ENCODE measurements at places on chromosomes 1 and 21.

DNA sequence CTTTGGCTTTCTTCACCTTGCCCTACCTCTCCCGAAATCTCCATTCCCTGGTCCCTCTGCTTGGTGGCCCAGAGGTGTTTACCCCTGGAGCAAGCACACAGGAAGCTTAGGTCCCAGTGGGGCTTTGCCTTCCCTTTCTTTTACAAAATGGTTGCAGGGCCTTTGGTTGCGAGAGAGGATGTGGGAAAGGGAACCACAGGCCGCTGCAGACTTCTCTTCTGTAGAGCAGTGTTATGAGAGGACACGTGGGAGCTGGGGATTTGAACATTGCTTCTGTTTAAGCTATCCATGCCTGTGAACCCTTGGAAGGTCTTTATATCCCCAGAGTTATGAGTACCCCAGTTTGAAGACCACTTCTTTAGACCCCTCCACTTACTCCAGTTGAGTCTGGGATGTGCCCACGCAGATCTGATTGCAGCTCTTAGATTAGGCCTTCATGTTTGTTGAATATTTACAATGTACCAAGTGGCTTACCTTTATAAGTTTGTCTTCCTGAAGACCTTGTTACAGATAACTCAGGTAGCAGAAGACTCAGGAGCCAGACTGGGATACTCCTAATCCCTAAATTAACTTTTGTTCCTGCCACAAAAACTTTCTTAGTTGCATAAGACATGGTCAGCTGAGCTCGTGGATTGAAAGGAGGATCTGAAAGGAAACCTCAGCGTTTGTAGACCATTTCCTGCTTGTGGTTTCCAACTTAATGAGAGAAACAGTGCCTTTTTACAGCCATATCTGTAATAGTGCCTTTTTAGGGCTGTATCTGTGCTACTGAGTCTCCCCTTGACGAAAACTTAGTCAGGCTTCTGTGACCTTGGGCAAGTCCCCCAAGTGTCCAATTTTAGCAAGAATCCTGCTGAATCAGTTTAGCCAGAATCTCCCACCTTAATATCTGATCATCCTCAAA, 21.9 kb upstream of the IVNS1ABP start:
- DNase-seq, result no peak

DNA sequence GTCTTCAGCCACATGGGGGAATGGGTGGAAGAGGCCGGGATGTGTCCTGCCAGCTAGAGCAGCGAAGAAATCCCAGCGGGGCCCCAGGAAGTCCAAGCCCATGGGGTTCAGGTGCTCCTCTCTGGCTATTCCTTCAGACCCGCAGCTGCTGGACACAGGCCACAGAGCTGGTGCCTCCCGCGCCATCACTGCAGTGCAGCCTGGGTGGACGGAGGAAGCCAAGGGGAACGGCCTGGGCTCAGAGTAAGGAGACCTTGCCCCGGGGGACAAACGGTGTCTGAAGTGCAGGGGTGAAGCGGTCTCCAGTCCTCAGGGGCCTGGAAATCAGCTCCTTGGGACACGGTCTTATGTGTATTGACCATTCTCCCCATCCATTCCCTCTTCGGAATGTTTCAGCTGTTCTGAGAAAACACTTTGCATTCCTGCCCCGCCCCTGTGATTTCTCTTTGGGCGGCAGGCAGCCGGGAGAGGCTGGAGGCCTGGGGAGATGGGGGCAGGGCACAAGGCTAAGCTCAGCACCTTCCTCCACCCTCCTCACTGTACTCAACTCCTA, 18.4 kb downstream of the MTHFR start:
- DNase-seq, result no peak

- DNase-seq, result no peak
These were observed 3.2 kb downstream of the CFH start for GRCh38 chr1:196655071-196655470.

- DNase-seq, result no peak
These were observed 917.9 kb upstream of the B3GALT2 start for GRCh38 chr1:194104247-194104844.

- DNase-seq, result no peak
These were observed 1410.1 kb downstream of the MRPL39 start for GRCh38 chr21:24197132-24197643.

DNA sequence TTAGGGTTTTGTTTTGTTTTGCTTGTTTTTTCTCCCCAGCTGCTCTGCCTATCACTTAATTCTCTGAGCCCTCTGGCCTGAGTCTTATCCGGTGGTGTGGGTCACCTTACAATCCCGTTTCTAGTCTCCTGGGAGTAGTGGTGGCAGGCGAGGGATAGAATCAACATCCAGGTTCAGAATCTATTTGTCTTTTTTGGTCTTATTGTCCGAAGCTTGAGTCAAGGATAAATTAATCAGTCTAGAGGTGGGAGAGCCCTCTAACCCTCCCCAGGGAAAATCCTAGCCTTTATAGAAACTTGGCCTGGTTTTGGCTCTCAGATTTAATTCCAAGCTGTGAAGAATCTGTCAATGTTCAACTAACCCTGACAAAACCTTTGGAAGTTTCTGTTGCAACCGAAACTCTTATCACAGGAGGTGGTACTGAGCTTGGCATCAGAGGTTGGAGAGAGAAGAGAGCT, 246.3 kb downstream of the FGGY start:
- DNase-seq, result no peak

DNA sequence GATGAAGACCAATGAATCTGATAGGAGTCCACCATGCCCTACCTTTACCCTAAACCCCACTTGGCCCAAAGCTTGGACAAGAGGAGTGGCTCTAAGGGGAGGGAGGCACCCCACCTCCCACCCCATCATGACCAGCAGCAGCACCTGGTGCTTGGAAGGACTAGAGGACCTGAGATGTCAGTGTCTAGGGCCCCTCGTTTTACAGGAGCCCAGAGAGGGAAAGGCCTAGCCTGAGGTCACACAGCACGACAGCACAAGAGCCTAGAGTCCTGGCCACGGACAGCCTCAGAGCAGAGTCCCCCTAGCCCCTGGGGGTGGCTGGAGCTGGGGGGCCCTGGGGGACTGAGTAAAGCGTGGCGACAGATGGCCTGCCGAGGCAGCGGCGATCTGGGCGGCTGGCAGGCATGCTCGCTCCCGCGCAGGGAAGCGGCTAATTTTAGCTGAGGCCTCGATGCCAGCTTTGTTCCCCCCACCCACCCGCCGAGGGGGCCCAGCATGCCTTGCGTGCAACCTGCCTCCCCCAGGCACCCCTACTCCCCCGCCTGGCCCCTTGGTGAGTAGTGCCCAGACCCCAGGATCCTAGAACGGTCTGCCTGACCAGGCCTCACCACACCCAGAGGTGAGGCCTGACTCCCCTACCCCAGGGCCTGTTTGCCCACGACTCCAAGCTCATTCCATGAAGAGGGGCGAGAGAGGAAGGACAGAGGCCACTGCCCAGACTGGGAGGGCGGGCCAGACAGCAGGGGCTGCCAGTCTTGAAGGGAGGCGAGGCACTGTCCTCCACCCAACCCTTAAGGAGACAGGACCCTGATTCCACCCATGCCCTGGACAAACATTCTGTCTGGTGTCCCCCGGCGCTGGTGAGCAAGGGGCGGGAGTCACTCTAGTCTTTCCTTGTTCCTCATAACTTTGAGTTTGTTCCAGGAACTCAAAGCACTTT, 39.0 kb downstream of the AHDC1 start:
- no peak for DNase-seq

- DNase-seq, result no peak
These were observed 37.7 kb upstream of the LRRN2 start for GRCh38 chr1:204723131-204723787.

DNA sequence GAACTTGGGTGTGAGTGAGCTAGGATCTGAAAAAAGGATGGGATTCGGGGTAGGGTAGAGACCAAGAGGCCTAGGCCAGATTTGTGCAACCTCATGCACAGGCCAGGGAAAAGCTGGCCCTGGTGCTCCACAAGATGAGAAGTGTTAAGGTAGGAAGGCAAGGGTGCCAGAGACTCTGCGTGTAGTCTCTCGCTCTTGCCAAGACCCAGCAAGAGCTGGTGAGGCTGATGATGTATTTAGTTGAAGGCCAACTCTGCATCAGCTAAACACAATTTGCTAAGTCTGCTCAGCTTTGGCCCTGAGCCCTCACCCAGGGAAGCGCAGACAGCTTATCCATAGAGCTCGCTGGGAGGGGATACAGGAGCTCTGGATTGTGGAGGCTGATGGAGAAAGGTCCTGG, 26.6 kb upstream of the SOX13 start:
- no peak for DNase-seq

- no peak for DNase-seq
These were observed 42.4 kb downstream of the SKI start for GRCh38 chr1:2270260-2271100.
